ENCODE measurements at places on chromosomes 6 and 20.

DNA sequence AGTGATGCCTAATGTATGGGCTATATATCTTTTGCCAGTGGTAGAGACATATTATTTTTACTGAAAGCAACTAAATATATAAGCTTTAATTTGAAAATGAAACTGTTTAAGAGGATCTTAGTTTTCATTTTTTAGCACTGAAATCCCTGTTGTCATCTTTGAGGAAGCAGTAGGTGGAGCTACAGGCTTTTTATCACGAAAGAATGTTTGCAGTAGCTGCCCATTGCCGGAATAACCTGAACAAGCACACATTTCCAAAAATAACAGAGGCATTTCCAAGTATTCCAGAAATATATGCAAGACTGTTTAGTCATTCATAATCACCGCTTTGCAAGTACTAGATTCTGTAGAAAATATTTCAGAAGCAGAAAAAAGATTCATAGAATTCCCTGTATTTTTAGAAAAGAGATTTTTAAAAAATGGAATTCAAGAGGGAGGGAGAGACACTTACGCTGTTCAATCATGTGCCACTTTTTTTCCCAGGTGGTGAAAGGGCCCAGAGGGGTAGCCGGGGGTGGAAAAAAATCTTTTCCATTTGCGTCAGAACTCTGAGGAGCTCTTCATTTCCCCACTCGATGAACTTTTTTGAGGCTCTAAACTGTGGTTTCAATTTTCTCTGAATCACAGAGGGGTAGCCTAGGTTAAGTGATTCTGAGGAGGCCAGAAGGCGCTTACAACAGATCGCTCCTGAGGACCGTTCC, 142.5 kb upstream of the FERMT1 start:
- DNase-seq = no peak

DNA sequence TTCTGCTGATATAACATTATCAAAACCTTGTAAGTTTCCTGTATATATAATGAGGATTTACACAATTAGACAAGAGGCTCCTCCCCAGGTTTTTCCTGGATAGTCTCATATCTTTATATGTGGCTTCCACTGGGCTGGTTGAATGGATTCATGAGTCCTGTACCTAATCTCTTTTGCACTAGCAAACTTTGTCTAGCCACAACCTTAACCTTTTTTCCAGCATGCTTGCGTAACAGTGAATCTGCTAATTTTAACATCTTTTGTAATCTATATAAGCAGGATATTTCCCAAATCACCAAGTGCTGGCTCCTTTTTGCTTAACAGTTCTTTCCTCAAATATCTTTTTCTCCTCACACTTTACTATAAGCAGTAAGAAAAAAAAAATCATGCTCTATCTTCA, 153.6 kb downstream of the COL21A1 start:
- DNase-seq = no peak

DNA sequence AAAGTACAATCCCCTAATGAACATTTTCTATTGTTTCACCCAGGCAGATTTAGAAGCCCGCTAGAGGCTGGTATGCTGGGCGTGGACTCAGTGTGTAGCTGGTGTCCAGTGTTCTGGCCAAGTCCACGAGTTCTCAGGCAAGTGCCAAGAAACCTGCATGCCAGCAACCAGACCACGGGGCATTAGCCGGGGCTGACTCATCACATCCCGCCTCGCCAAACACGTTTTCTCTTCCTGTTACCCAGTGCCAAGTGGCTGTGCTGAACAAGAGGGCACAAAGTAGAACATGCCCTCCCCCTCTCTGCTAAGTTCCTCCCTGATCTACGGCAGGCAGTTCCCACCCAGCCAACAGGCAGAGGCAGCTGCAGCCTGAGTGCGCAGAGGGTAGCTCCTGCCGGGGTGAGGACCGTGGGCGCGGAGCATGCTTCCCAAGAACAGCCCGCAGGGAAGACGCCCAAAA, 29.6 kb downstream of the RAMACL start:
- no peak for DNase-seq

GRCh38 chr6:137224799-137225198, 5.6 kb upstream of the IFNGR1 start:
- DNase-seq = no peak

DNA sequence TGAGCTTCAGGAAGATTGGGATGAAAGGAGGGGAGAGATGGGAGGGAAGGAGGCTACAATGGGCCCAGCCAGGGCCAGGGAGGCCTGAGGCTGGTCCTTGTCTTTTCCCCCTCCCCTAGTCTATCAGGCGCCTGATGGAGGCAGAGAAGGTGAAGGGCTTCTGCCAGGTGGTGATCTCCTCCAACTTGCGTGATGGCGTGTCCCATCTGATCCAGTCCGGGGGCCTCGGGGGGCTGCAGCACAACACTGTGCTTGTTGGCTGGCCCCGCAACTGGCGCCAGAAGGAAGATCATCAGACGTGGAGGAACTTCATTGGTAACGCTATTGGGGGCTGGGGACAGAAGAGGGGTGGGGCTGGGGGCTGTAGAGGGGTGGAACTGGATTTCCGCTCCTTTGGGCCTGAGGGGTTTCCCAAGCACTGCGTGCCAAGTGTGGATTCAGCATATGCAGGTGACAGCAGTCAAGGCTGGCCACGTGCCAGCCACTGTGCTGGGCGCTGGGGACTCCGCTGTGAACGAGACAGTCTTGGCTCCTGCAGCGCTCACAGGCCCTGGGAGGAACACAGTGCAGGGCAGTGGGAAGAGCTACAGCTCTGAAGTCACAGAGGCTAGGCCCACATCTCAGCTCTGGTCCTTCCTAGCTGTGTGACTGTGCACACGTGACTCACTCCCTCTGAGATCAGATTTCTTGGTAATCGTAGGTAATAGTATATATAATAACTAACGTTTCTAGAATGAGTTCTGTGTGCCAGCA, 22.7 kb downstream of the SLC12A5 start:
- DNase-seq = no peak

GRCh38 chr6:62283365-62283764, 2.7 kb downstream of the KHDRBS2 start:
- no peak for DNase-seq

- no peak for DNase-seq
These were observed 91.2 kb downstream of the CARMIL1 start for GRCh38 chr6:25370178-25371036.

GRCh38 chr6:83860782-83861495, 1.4 kb downstream of the CYB5R4 start:
- DNase-seq = no peak

DNA sequence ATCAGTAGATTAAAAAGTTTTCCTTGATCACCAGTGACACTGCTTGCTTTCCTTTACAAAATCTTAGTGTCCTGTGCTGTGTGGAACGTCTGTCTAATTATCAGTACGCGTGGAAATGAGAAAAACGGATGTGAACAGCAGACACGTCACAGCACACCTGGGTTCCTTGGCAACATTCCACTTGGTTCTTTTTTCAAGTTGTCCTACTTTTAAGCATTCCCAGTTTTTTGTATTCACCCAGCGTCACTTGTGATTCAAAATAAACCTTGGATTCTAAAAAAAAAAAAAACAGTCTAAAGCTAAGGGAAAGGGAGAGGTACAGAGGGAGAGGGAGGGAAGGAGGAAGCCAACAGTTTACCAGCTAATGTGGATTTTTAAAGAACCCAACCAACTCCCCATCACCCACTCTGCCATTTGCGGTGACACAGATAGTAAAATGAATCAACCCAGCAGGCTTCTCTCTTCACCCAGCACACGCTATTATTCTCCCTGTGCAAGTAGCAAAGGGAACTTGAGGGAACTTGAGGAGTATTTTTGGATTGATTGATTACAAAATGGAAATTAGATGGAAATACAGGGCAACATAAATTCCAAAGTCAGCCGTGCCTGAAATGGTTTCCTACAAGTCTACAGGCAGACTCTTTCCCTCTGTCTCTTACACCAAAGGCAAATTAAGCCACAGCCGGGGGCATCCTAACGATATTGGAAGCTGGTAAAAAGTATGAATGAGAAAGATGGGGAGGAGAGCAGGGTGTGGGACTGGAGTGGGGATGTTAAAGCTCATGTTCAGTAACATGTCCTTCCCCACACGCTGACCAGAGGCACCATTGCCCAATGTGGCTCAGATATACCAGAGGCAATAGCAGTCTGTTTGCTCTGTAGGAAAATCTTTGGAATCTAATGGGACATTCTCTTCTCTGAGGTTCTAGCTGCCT, 129.8 kb downstream of the SASH1 start:
- no peak for DNase-seq
